ENCODE measurements at places on chromosomes 4 and X.

DNA sequence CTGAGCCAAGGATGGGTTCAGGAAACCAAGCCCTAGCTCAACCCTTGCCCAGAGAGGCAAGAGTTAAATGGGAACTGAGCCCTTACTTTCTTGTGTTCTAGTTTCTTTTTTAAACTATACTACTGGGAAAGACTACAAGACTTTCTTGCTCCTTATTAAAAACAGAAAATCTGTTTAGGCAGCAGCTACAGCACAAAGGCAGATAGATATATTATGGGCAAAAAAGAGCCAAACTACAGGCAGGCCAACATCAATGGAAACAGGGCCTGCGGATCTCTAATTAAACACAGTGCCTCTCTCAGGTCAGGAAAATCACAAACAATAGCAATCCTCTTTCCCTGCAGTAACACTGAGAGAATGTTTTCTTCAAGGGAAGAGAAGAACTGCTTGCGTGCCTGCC, 226.0 kb downstream of the LDB2 start:
- DNase-seq, result no peak

DNA sequence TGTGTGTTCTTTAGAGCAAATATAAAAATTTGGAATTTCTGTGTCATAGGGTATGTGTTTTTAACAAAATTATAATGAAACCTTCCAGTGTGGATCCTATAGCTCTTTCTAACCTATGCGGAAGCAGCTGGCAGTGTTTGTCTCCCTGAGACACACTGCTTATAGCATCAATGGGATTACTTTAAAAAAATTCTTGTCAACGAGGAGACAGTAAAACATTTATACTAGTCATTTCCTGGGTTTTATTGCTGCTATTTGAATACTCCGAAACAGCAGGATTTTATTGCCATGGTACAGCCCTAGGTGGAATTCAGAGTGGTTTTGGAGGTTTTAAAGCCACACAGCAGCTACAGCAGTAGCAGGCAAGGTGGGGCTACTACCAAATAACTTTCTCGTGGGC, 145.1 kb upstream of the IL1RAPL2 start:
- no peak for DNase-seq

- DNase-seq, result peak; percentile 47
These were observed 11.6 kb downstream of the CXCL13 start for GRCh38 chr4:77617203-77617602.

DNA sequence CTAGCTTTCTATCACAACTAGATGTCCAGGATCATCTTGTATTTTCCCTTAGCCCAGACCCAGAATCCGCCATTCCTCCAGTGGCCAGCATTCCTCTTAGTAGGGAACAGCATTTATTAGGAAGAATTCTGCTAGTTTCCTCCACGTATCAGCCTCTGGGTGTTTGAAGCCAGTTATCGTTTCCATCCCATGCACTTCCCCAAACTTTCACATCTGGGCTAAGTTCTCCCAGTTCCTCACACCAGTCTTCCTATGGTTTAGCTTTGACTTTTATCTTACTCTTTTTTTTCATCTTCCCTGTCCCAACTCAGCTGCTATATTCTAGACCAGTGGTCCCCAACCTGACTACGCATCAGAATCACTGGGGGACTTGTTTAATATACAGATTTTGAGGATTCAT, 53.5 kb upstream of the PRSS48 start:
- DNase-seq, result no peak

- no peak for DNase-seq
These were observed 7.2 kb downstream of the SH3BP2 start for GRCh38 chr4:2799971-2800690.

GRCh38 chr4:148901075-148901705, 459.0 kb upstream of the NR3C2 start:
- DNase-seq, result no peak

DNA sequence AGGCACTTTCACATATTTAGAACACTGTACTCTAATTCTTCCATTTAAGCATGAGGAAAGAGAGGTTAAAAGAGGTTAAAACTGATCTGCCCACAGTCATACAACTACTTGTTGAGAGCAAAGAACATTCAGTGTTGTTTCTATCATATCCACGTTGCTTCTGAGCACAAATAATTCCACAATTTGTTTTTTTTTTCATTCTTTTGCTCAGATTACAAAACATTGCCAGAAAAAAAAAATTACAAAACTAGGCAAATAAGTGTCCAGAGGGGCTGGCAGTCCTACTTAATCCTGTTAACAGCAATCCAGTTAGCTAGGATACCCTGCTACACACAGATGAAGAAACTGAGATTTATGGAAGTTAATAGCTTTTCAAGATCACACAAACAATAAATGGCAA, 6.3 kb upstream of the USP53 start:
- DNase-seq, result no peak

DNA sequence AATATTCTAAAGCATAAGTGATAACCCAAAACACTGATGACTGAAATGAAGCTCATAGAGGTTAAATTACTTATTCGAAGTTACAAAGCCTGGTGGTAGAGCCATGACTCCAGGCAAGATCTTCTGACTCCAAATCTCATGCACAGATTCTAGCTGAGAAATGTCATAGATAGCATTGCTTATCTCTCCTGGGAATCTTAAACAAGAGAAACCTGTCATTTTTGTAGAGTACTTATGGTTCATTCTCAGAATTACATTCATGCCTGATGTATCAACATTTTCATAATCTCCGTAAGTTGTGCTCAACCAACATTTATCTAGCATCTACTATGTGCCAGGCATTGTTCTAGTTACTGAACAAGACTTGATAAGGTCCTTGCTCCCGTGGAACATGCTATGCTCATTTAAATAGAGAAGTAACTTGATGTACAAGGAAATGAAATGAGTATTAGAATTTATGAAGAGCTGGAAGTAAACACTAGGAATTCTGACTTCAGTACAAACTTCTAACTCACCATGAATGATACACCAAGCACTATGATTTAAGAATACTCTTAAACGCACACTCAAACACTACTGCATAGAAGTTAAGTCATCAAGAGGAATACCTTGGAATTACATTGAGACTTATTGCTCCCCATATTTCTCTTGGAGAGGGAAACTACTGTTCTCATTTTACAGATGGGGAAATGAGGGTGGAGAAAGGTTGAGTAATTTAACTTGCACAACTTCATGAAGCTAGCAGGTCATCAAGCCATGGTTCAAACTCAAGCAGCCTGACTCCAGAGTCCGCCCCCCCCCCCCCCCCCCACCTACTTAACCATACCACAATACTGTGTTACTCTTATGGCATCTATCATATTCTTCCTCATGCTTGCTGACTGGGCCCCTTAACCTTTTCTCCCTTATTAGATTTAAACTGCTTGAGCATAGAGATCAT, 45.4 kb downstream of the MBNL3 start:
- DNase-seq, result peak; percentile 0

DNA sequence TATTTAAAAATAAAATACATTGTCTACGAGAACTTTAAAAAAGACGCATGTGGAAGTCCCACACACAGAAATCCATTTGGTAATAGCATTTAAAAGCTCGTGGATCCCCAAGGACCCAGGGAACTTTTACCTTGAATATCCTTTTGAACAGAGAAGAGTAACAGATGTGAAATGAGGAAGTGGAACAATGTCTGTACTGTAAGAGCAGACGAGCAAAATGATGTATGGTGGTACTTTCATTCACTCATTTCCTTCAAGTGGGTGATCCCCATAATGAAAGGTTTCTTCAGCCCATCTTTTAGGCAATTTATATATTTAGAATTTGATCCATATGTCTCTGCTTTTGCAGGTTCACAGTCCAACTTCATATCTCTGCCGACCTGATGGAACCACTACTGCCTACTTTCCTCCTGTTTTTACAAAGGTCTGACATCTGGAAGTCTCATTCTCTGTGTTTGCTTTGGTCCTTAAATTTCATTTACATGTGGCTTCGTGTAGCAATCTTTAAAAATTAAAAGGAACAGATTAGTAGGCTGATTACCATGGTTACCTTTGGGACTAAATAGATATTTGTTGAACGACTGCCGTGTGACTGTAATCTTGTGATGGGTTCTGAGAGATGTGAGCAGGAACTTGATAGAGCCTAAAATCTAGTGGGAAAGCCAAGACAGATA, 188.4 kb downstream of the PALLD start:
- no peak for DNase-seq

GRCh38 chr4:22780317-22780716, 87.6 kb downstream of the GBA3 start:
- no peak for DNase-seq

GRCh38 chr4:80989921-80990544, 40.5 kb upstream of the BMP3 start:
- DNase-seq, result peak; percentile 63

- no peak for DNase-seq
These were observed 18.8 kb upstream of the NWD2 start for GRCh38 chr4:37225778-37226177.

- no peak for DNase-seq
These were observed 41.8 kb downstream of the IGFBP7 start for GRCh38 chr4:57068237-57068981.

DNA sequence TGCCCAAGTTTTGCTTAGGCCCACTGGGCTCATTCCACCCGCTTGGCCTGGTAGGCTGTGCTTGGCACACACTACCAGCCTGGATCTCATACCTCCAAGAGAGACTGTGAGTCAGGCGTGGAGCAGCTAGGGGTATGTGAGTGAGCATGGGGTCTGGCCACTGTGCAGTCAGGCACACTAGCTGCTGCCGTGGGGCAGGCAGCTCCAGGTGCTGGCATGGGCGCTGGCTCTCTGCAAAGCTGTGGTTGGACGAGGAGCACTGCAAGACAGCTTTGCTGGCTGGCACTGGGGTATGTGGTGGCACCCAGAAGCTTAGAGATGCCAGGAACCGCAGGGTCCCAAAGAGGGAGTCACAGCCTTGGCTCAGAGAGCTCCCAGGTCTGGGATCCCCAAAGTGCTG, 377.8 kb downstream of the KCTD8 start:
- no peak for DNase-seq

GRCh38 chr4:25873632-25874129, 10.9 kb upstream of the SEL1L3 start:
- no peak for DNase-seq

DNA sequence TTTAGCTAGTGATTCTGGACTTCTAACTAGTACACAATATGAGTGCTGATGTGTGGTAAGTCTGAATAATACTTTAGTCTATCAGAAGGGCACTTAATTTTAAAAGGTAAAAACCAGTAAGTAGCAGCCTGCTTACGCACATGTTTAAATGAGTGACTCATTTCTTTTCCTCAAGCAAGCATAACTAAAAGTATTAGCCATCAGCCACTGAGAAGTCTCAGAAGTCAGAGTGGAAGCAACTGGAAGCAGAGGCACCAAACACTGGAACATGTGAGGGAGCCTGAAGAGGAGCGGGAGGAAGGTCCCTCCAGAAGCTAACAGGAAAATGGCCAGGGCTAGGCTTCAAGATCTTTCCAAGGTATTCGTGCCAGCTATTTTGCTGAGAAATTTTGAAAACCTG, 257.7 kb downstream of the RAPGEF2 start:
- DNase-seq, result peak; percentile 92

- no peak for DNase-seq
These were observed 750.2 kb upstream of the HS3ST1 start for GRCh38 chr4:12178614-12179610.

GRCh38 chr4:94508806-94509205, 57.1 kb downstream of the PDLIM5 start:
- DNase-seq, result peak; percentile 58
